T1000 (cell line): ENCODE measurements at places on chromosomes 4 and X.

DNA sequence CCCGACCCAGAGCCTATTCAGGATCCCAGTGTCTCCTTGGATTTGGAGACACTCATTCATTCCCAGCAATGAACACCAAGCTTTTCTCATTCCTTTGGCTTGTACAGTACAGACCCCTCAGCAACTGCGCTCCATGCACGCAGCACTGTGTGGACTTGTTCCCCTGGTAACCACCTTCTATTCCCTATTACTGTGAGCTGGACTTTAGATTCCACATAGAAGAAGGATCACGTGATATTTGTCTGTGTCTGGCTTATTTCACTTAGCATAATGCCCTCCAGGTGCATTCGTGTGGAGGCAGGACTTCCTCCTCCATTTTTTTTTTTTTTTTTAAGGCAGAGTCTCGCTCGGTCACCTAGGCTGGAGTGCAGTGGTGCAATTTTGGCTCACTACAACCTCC lies 106.4 kb downstream of the PHKA2 start:
- DNase-seq, result no peak

DNA sequence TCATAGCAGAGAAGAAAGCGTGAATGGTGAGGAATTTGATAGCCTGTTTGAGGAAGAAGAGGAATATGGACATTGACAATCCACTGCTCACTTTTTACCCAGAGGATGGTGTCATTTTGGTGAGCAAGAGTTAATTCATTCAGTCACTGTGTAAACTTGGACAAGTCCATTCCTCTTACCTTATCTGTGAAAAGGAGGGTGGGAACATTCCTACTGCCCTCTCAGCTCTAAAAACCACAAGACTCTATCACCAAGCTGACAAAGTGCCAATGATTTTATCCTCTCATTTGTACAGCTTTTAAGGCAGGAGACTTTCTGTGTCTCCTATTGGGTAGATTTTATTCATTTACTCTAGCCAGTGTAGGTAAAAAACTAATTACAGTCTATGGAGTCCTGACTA lies 103.8 kb downstream of the LUZP4 start:
- DNase-seq, result no peak

DNA sequence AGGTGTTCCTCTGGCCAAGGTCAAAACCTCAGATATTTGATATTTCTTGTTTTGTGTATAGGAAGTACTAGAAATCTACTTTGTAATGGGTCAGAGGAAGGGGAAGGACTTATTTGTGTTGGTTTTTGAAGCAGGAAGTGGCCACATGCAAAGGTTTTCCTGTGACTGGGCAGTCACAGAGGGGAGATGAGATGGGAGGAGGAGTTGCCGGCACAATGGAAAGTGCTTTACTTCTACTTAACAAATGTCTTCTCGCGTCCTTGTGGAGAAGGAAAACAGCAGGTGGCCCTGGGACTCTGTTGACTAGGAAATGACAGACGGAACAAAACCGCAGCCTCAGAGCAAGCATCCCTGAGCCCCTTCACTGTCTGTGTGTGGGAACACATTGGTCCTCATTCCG lies 46.6 kb downstream of the SHROOM2 start:
- no peak for DNase-seq

GRCh38 chrX:137236837-137237236 lies 203.0 kb upstream of the GPR101 start:
- no peak for DNase-seq

DNA sequence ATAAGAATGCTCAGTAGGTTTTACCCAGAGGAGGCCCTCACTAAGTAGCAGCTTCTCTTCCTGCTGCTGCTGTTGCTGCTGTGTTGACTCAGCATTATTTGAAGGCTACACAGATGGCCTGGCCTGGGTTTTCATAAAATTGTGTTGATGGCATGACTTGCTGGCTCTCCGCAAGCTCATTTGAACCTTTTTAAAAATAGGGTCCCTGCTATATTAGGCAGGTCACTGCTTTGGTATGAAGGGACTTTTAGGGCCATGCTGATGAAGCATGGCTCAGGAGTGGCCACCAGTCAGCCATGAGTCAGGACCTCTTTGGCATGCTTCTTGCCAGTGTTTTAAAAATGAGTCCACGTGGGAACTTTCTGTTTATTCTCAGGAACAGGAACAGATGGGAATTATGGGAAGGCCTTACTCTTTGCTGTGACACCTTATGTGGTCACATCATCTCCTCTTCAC lies 128.7 kb downstream of the MID1IP1 start:
- peak; percentile 11 for DNase-seq

GRCh38 chr4:6122496-6122895 lies 77.9 kb downstream of the JAKMIP1 start:
- DNase-seq, result no peak

- no peak for DNase-seq
Observed at GRCh38 chr4:26212528-26212927, 108.3 kb upstream of the RBPJ start.

- DNase-seq, result no peak
Observed at GRCh38 chr4:4344915-4345527, 41.9 kb upstream of the NSG1 start.
